ENCODE measurements at places on chromosomes 4 and X.
A peak's percentile ranks its signal among the peaks of the same experiment; 100 is the strongest.

- no peak for DNase-seq
These were observed 31.7 kb downstream of the MAD2L1 start for GRCh38 chr4:120034913-120035312.

DNA sequence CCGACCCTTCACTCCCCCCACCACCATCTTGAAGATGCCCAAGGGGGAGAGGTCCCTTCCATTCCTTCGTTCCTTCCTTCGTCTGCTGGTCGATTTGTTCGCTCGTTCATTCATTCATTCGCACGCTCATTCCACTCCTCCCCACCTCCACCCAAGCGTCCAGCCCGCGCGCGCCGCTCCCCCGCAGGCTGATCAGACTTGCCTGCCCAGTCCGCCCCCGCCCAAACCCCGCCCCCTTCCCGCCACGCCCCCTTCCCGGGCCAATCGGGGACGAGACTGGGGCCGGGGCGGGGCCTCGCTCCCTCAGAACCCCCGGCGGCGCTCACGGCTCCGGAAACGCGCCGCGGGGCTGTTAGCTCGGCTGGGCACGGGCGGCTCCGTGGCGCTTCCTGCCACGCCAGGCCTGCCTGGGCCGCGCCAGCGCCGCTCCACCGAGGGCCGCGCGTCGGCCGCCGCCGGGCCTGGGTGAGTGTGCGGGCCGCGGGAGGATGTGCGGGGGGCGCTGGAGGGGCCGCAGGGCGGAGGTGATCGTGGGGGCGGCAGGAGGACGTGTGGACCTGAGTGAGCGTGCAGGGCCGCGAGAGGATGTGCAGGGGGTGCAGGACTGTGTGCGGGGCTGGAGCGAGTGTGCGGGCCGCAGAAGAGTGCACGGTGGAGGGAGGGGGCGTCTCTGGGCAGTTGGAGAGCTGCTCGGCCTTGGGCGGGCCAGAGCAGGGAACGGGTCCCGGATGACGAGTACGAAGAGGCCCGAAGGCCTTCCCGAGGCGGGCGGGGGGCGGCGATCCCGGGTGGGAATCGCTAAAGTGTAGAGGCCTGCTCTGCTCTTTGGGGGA is at the start of gene ZNF275:
ZNF275 (plus strand) TSS at position 333 of the 833 bp plus-strand sequence. CDS start 2,527 bp downstream, outside the sequence.
- peak; percentile 82 for DNase-seq

- DNase-seq: no peak
These were observed 117.9 kb upstream of the DCAF8L1 start for GRCh38 chrX:28099166-28099565.

DNA sequence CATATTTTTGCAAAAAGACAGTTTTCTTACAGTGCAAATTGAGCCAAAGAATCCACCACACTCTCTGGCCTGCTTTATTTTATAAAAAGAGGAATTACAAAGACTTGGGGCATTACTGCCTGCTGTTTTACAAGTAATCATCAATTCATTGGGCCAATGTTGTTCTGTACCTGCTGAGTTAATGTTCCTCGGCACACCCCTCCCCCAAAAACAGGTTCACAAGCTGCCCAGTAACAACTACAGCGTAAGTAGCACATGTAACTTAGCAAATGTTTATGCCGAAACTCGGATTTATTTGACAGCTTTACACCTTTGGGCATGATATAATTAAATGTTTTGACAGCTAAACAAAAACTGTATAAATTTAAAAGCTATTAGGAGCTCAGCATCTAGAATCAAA is 214.6 kb upstream of the MAB21L2 start:
- DNase-seq: no peak

DNA sequence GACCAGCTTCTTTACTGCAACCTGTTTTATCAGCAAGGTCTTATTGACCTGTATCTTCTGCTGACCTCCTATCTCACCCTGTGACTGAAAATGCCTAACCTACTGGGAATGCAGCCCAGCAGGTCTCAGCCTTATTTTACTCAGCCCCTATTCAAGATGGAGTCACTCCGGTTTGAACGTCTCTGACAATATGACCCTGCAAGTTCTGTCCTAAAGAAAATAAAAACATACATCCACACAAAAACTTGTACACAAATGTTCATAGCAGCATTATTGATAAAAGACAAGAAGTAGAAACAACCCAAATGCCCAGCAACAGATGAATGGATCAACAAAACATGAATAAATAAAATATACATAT is 59.5 kb upstream of the FAM9C start:
- no peak for DNase-seq

- DNase-seq: no peak
These were observed 1624.7 kb downstream of the ARAP2 start for GRCh38 chr4:34619531-34620162.

- no peak for DNase-seq
These were observed 25.7 kb downstream of the SGMS2 start for GRCh38 chr4:107850438-107850837.

GRCh38 chr4:109368661-109369060 is 65.0 kb upstream of the SEC24B start:
- DNase-seq: no peak

DNA sequence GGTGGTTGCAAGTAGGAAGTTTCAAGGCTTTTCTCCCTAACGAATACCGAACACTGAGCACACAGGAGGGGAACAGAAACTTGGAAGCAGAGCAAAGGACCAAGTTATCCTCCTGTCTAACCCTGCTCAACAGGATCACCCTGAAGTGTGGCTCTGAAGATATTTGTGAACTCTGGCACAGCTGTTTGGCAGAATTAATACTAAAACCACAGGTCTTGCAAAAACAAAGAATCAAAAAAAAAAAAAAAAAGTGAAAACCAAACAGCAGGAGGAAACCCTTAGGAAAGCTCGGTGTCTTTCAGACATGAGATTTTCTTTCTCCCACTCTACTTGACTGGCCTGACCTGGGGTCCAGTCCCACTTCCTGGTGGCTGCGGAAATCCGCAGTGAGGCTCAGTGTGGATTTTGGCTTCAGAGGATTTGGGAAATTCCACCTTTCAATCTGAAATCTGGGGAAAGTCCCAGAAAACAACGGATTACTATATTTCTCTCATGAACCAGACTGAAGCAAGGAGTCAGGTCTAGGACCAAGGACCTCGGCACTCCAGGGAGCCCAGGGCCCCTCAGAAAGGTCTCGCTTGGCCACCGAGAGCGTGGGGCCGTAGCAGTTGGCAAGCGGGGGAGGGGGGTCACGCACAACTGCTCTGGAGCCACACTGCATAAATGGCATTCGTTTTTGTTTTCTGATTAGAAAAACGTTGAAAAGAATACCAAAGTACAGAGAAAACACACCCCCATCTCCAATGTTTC is 867 bp downstream of the TIFA start:
- no peak for DNase-seq

DNA sequence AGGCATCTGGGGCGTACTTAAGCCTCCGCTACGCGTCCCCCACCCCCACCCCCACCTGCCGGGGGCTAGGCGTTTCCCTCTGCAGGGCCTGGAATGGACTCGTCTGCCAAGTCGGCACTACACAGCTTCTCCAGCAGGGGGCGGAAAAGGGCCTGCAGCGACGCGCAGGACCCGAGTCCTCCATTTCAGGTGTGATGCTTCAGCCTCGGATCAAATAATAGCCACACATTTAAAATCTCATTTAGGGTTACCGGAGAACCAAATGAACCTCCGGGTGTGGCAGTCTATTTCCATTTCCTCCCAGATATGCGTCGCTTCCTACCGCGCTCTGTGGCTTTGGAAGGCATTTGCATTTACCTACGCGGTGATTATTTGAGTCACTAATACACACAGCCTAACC is 2.9 kb downstream of the PAK3 start:
- DNase-seq: peak; percentile 68

DNA sequence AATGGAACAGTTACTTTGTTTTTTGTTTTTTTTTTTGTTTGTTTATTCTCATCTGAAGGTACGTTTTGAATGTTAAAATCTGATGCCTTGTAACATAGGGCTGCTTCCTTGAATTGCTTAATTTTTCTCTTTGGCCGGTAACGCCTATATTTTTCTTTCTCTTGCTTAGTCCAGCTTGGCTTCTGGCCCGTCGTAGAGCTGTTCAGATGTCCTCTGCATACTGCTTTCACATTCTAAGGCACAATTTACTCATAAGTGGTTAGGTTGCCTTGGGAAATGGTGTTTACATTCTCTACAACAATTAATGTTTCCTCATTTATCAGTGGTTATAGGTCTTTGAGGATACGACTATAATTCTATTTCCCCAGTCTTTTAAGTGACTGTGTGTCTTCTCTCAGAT is 7.9 kb downstream of the NONO start:
- no peak for DNase-seq

GRCh38 chr4:14151101-14151500 is 523.6 kb upstream of the BOD1L1 start:
- no peak for DNase-seq

GRCh38 chr4:151865312-151865711 is 104.5 kb upstream of the GATB start:
- DNase-seq: no peak

GRCh38 chr4:139920486-139921002 is 233.4 kb downstream of the MAML3 start:
- DNase-seq: no peak

DNA sequence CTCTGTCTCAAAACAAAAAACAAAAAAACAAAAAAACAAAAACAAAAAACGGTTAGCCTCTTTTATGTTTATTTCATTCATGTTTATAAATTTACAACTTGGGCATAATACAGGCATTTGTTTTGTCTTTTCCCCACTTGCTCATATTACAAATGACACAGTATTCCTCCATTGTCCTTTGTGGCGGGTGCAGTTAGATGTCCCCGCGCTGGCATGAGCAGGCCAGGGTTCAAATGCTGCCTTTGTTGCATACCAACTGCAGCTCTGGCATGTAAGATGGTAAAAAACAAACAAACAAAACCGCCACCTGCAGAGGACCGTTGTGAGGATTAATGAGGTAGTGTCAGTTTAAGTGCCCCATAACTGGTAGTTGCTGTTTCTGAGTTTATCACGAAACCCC is 16.1 kb upstream of the HPF1 start:
- no peak for DNase-seq

- no peak for DNase-seq
These were observed 94.1 kb upstream of the CITED1 start for GRCh38 chrX:72399816-72400215.
